NCI-H1694 treated with DMSO at 0.1 percent for 48 hours (cell line): ENCODE measurements at places on chromosomes 6 and 20.

GRCh38 chr6:74735304-74735703 lies 470.5 kb downstream of the COL12A1 start:
- DNase-seq, result no peak

GRCh38 chr6:13417954-13418353 lies 69.4 kb downstream of the GFOD1 start:
- no peak for DNase-seq

GRCh38 chr20:44911264-44911921 lies 1.5 kb downstream of the PABPC1L start:
- DNase-seq, result no peak

GRCh38 chr6:1335367-1336037 lies 23.6 kb downstream of the FOXQ1 start:
- DNase-seq, result no peak

GRCh38 chr6:79812195-79812594 lies 135.2 kb downstream of the ELOVL4 start:
- DNase-seq, result no peak

DNA sequence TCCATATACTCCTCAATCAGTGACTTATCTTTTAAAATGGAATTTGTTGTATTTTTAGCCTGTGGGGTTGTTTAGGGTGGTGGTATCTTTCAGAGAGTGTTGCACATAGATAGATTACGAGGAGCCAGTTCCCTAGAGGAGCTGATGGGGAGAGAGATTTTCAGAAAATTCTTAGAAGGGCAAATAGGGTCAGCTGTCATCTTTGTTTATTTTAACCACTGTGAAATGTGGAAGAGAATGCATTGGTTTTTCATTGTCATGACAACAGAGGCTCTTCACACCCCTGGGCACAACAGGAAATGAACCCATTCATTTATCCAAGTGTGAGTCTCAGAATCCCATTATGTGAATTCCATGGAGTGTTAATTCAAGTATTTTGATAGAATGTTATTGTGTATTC lies 188.4 kb downstream of the JARID2 start:
- DNase-seq, result no peak

DNA sequence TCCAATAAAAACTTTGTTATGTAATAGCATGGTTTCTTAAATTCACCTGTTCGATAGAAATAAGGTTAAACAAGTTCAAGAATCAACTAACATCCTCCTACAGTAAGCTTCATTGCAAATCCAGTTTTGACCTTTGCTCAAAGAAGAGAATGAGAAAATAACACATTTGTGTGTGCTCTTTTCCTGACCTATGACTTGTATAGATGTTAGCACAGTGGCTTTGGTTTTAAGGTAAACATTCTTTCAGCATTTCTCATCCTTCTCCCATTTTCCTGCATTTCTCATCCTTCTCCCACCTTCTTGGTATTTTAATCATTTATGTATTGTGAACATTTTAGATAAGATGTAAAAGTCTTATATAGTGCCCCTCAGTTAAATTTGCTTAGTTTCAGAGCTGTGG lies 73.9 kb downstream of the PLCB1 start:
- no peak for DNase-seq

GRCh38 chr20:34643928-34644327 lies 33.0 kb downstream of the PIGU start:
- no peak for DNase-seq

GRCh38 chr20:61434341-61434781 lies 182.3 kb downstream of the CDH4 start:
- DNase-seq, result no peak

DNA sequence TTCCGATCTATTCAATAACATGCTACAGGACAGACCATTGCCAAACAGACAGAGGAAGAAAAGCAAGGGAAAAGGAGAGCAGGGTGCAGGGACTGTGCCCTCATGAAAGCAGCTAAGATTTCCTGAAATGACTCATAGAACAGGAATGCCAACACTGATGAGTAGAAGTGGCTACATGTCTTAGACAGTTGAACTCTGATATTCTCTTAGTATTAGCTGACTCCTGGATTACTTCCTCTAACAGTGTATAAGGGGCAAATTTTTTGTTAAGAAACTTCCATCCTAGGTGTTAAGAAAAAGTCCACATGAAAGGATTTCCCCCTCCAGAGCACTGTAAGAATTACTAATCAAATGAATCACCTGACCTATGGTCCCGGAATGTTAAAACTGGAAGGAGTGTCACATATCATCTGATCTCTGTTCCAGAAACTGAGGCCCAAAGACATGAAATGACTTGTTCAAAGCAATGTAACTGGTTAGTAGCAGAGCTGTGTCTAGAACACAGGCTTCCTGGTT lies 224.9 kb downstream of the IBTK start:
- DNase-seq, result no peak

DNA sequence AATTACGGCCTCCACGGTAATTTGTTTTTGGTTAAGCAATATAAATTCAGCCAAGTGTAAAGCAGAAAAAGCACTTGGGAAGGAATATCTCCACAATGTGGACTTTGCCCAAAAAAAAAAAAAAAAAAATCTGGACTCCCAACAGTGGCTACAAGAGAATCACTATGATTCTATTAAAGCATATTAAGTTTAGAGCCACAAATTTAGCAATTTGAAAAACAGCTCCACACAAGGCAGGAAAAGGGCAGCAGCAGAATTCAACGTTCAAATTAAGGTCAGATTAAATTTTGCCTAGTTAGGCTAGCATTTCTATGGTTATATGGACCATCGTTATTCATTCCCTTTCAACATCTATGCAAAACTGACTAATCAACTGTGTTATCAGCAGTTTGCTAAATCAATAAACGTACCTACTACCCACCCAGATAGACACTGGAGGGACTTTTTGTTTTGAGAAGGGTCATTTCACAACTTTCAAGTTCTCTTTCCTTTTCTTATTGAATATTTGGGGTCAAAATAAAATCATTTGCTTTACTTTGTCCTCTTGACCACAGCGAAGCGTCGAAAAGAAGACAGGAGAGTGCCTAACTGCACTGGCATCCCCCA lies 1.0 kb downstream of the MCM9 start:
- peak; percentile 20 for DNase-seq

DNA sequence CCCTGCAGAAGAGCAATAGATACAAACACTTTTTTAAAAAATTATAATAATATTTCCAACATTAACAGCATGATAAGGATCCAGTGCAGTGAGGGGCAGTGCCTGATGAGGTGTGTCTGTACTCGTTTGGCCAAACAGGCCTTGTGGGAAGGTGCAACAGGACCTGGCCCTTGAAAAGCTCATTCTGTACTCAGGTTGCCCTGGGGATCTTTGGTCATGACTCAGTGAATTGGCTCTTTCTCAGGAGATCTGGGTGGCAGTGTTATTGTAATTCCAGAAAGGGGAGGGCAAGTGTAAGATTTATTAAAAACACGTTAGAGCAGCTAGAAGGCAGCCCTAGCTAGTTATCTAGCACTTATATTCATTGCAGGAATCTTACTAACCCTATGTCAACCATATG lies 2.9 kb upstream of the SPINT3 start:
- no peak for DNase-seq

- no peak for DNase-seq
Observed at GRCh38 chr6:8383584-8383983, 51.8 kb downstream of the SLC35B3 start.

- no peak for DNase-seq
Observed at GRCh38 chr6:149259753-149260152, 57.8 kb upstream of the TAB2 start.

DNA sequence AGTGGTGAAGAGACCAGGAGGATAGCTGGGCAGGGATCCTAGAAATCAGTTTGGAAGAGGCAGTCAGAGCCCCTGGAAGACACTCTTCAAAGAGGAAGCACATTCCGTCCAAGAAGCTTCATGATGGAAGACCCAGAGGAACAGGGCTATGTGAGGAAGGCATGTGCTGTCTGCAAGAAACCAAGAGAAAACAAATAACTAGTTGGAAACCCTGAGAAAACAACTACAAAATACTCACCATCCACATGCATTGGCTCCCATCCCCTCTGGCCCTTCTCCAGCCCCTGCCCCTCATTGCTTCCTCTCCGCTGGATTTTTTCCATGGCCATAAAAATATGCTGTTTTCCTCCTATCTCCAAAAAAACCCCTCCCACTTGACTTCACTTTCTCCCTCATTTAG lies 40.9 kb upstream of the SMOC2 start:
- no peak for DNase-seq

- no peak for DNase-seq
Observed at GRCh38 chr6:2624177-2624576, 126.5 kb downstream of the MYLK4 start.

DNA sequence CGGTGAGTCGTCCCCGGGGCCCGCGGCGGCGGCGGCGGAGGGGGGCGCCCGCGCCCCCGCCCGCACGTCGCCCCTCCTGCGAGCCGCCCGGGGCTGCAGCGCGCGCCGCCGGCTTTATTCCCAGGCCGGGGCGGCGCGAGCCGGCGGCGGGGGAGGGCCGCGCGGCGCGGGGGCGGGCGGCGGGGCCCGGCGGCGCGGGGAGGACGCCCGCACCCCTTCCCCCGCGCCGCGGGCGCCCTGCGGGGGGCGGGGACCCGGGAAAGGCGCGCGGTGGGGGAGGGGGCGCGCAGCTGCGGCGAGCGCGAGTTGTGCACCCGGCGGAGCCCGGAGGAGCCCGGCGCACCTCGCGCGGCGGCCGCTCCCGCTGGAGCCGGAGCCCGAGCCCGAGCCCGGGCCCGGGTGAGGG lies 646 bp downstream of the HMGA1 start:
- no peak for DNase-seq

DNA sequence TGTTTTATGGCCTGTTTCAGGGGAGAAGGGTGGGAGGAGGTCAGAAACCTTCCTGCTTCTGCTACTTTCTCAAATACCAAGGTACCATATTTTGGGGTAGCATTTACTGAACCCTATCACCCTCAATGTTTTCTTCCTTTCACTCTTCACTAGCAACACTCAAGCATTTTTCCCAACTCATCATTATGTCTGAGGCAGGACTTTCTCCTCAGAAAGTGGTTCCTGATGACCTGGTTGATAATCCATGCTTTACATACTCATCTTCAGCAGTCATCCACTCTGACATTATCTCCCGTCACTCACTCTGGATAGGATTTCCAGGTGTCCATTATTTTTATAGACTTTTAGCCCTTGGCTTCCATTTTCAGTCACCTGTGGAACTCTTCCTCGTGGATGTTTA lies 21.1 kb downstream of the ZNF292 start:
- no peak for DNase-seq

DNA sequence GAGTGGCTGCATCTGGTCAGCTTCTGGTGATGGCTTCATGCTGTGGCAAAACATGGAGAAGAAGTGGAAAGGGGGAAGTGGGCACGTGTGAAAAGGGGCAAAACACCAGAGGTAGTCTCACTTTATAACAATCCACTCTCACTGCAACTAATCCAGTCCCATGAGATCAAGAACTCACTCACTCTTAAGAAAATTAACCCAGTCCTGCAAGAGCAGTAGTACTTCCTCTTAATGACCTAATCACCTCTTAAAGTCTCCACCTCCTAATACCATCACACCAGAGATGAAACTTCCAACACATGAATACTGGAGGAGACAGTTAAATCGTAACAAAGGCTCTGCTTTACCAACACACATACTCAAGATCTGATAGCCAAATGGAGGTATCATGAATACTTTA lies 152.6 kb downstream of the THEMIS start:
- no peak for DNase-seq

- DNase-seq, result no peak
Observed at GRCh38 chr6:13338038-13338437, 9.7 kb upstream of the TBC1D7 start.

DNA sequence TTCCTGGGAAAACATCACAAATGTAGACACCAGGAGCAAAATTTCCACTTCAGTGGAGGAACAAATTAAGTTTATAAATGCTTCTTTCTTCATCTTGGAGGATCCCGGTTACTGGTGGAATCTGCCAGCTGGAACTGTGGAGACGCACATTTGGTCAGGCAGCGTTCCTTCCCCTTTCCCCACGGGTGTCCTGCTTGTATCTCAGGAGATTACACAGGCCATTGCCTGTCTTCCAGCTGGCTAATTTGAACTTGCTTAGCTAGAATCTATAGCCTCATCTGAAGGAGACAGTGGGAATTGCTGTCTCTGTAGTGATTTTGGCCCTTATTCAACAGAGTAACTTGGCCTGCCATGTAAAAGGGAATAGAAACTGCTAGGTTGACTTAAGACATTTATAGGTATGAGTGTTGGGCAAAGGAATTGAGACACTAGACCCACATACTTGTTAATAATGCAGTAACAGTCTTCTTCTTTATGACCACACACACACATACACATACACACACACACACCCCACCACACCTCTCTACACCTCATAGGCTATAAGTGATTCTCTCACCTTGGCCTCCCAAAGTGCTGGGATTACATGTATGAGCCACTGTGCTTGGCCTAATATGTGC lies 34.4 kb downstream of the TSBP1 start:
- no peak for DNase-seq

DNA sequence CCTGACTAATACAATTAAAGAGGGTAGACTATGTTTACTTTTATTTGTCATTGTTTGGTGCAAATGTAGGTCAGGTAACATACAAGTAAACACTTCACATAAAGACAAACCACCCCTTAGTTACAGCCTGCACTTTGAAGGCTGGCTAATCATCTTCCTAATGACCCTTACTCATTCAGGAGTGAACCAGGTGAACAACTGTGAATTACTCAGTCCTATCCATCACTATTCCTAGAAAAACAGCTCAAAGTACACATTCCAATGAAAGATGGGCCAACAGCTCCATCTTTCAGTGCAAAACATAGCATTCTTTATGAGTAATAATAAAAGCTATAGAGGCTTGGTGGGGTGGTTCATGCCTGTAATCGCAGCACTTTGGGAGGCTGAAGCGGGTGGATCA lies 78.2 kb downstream of the FRK start:
- DNase-seq, result no peak

DNA sequence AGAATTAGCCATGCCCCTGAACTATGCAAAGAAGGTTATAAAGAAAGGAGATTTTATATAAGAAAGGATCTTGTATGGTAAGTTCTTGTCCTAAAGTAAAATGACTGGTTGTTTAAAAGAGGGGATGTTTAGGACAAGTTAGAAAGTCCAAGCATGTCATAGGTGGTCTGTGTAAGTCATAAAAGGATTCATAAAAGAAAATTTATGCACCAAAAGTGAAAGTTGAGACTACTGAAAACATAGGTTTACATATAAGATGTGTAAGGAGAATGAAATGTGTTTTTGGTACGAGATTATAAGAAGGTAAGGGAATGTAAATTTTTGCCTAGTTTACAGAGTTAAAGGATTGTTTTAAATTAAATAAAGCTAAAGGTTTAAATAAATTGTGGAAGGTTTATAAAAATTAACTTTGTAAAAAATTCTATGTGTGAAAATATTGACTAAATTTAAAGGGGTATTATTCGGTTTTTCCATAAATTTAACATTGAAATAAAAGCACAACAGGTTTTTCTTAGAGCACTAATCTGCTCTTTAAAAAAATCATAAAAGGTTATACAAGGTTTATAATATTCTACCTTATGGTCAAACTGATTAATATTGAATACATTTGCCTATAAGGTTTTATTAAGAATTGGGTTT lies 93.6 kb upstream of the UST start:
- no peak for DNase-seq

GRCh38 chr6:106117579-106117978 lies 31.4 kb downstream of the PRDM1 start:
- no peak for DNase-seq
